Skin of body (tissue), 3 donors: ENCODE measurements at places on chromosomes 4 and X. TPM values are rescaled to one million over a fixed set of nuclear protein-coding genes. Genes with fewer than 3 reads are reported as not detected.

NOX1 gene
- total RNA-seq, result not detected

SORCS2 gene
- total RNA-seq, result 5.8 TPM

MAP7D2 gene
- 0.69 TPM for total RNA-seq

MAGEB6 gene
- not detected for total RNA-seq

CSTF2 gene
- 8.9 TPM for total RNA-seq

CC2D2A gene
- 13.2 TPM for total RNA-seq
